Activated T-helper 1 cell treated with anti-CD3 and anti-CD28 coated beads, Interleukin-12 subunit alpha, Interleukin-12 subunit beta, Interleukin-2, Interleukin-4 antibody, amounts not matched to agents 30 ng/mL and 10 ng/mL and 1 ng/mL, durations not matched to agents 14 hours and 24 hours and 36 hours (primary cell): ENCODE measurements at places on chromosomes 7 and 10. TPM values are rescaled to one million over a fixed set of nuclear protein-coding genes. Genes with fewer than 3 reads are reported as not detected.

Gene OR2A12
- total RNA-seq = not detected in 2 replicates

Gene SPDYE2B
- not detected in 2 replicates for total RNA-seq

Gene RASA4B
- 25.4 and 25.9 TPM in 2 replicates for total RNA-seq

Gene SNX10
- total RNA-seq = 41.9 and 48.3 TPM in 2 replicates

Gene TMEM254
- total RNA-seq = 10.8 and 12.4 TPM in 2 replicates

Gene NME8
- not detected in 2 replicates for total RNA-seq

Gene CHAT
- total RNA-seq = 0.54 and 0.83 TPM in 2 replicates

Gene SPDYE9
- total RNA-seq = not detected in 2 replicates

Gene ZNF273
- total RNA-seq = 8.5 and 9.3 TPM in 2 replicates

Gene ANKRD1
- total RNA-seq = not detected in 2 replicates

Gene SPDYE2
- not detected in 2 replicates for total RNA-seq

Gene MBL2
- total RNA-seq = not detected in 2 replicates

Gene SEM1
- 41.2 and 42.8 TPM in 2 replicates for total RNA-seq

Gene HELLS
- total RNA-seq = 224 and 228 TPM in 2 replicates

Gene HSPA12A
- 0.05 TPM in 1 of 2 replicates, not detected in the other for total RNA-seq

Gene CRTAC1
- not detected in 2 replicates for total RNA-seq

Gene CALHM3
- total RNA-seq = not detected in 2 replicates

Gene KCNIP2
- total RNA-seq = 1.4 and 2.5 TPM in 2 replicates

Gene ENO4
- total RNA-seq = not detected in 2 replicates

Gene MYOZ1
- not detected in 2 replicates for total RNA-seq

Gene GNGT1
- not detected in 2 replicates for total RNA-seq

Gene COL1A2
- 9.3 and 10.2 TPM in 2 replicates for total RNA-seq

Gene CPXM2
- total RNA-seq = not detected in 2 replicates

Gene SLC26A3
- total RNA-seq = not detected in 2 replicates

Gene CELF2
- 110 and 111 TPM in 2 replicates for total RNA-seq

Gene CCDC172
- total RNA-seq = not detected in 2 replicates

Gene PTTG1IP2
- total RNA-seq = not detected in 2 replicates

Gene RPEL1
- total RNA-seq = not detected in 2 replicates

Gene CALHM1
- not detected in 2 replicates for total RNA-seq

Gene ATXN7L1
- 7.2 and 8.5 TPM in 2 replicates for total RNA-seq

Gene VIPR2
- 0.70 and 1.3 TPM in 2 replicates for total RNA-seq

Gene UROS
- total RNA-seq = 49.0 and 57.8 TPM in 2 replicates

Gene HTR5A
- not detected in 2 replicates for total RNA-seq

Gene HILPDA
- 53.7 and 56.9 TPM in 2 replicates for total RNA-seq

Gene COX19
- total RNA-seq = 14.3 and 18.6 TPM in 2 replicates

Gene SPACDR
- total RNA-seq = 2.8 and 2.9 TPM in 2 replicates

Gene CNTNAP2
- not detected in 2 replicates for total RNA-seq

Gene VAX1
- total RNA-seq = not detected in 2 replicates

Gene ZNF467
- total RNA-seq = 0.10 TPM in 2 replicates

Gene AUTS2
- 2.4 and 2.7 TPM in 2 replicates for total RNA-seq

Gene CPA5
- total RNA-seq = 0.69 and 1.3 TPM in 2 replicates
